ENCODE measurements at places on chromosomes 2 and 18.

- DNase-seq, result no peak
Observed at GRCh38 chr2:33531549-33532059, 55.2 kb downstream of the RASGRP3 start.

DNA sequence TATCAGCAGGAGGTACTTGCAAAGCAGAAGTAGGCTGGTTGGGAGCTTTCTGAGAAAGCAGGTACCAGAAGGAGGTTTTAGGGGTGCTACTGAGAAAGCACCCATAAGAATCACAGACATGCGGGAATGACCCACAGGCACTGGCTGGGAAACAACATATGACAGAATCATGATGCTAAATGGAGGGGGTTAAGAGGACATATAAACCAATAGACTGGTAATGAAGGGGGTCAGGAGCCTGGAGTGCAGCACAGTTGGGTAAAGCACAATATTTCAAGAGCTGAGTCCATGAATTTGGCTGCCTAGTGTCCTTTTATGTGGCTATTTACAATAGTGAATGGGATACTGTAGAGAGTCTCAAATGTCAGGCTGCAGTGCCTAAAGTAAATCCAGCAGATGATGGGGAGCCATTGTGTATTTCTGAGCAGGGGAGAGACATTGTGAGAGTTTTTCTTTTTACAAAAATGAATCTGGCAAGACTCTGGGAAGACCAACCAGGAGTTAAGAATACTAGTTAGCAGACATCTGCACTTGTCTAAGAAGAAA lies 27.6 kb upstream of the GMCL1 start:
- DNase-seq, result peak; percentile 49

DNA sequence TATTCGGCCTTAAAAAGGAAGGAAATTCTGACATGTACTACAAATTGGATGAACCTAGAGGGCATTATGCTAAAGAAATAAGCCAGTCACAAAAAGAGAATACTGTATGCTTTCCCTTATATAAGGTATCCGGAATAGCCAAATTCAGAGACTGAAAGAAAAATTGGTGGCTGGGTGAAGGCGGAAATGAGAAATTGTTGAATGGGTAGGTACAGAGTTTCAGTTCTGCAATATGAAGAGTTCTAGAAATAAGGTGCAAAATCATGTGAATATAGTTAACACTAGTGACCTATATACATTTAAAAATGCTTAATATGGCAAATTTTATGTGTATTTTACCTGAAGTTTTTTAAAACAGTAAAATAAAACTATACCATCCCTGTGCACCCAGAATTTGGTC lies 43.1 kb downstream of the RMP24 start:
- DNase-seq, result no peak

GRCh38 chr2:86788881-86789686 lies 1.6 kb downstream of the CD8A start:
- DNase-seq, result no peak

DNA sequence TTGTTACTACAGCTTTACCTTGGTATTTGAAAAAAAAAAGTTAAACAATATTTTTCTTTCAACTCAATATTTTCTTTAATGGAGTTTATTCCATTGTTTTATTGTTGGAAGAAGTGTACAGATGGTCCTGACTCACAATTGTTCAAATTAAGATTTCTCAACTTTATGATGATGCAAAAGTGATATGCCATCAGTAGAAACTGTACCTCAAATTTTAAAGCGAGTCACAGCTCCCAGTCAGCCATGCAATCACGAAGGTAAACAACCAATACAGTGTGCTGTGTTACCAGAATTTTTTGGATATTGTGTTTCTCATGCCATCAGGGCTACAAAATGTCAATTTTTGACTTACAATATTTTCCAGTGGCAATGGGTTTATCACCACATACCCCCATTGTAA lies 54.0 kb upstream of the COL5A2 start:
- no peak for DNase-seq

GRCh38 chr18:49335677-49336076 lies 124.8 kb downstream of the DYM start:
- no peak for DNase-seq

GRCh38 chr18:31278609-31279071 lies 39.3 kb upstream of the DSG1 start:
- no peak for DNase-seq

GRCh38 chr2:170073288-170073687 lies 104.7 kb upstream of the MYO3B start:
- DNase-seq, result no peak

- DNase-seq, result no peak
Observed at GRCh38 chr2:163656622-163657280, 79.1 kb downstream of the FIGN start.

DNA sequence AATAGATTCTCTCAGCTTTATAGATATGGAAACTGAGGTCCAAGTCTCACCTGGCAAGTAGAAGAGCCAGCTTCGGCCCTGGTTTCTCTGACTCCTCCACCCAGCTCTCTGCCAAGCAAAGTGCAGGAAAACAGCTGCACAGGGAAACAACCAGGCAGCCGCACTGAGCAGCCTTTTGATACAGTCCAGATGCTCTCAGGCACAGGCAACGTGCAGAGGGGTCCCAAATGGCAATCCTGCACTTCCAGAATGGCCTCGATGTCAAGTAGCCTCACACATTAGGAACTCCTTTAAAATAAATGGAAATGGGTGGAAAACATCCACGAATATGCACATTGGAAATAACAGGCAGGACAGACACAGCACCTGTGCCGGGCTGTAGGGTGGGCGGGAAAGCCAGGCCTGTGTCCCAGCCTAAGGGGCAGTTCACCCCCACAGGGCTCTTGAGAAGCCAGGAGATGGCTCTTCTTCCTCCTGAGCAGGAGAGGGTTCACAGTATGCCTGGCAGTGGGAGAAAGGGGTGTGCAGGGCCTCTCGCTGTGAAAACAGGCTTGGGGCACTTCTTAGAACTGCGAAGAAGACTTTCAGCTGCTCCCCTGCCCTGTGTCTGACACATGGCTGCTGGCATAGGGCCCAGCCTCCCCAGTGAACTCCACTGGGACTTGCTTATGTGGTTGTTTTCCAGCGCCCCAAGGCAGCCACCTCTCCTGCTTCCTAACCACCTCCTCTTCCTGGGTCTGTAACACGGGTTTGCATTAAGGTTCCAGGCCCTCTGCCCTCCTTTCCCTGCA lies 63.9 kb upstream of the TUBA3E start:
- DNase-seq, result no peak

DNA sequence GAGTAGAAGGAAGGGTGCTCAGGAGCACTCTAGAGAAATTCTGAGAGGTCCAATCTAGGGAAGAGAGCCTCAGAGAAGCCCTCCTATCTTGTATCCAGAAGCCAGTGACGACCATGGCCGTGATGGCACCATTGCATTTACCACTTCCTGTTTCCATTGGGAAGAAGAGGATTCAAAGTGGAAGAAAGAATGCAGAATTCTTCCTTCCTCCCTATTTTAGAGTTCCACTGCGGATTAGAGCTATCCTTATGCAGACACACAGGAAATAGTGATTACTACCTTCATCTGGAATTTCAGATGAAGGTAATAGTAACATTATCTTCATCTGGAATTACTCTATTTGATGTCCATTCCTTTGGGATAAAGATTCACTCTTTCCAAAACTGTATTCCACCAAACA lies 45.6 kb upstream of the PCBP1 start:
- DNase-seq, result no peak

DNA sequence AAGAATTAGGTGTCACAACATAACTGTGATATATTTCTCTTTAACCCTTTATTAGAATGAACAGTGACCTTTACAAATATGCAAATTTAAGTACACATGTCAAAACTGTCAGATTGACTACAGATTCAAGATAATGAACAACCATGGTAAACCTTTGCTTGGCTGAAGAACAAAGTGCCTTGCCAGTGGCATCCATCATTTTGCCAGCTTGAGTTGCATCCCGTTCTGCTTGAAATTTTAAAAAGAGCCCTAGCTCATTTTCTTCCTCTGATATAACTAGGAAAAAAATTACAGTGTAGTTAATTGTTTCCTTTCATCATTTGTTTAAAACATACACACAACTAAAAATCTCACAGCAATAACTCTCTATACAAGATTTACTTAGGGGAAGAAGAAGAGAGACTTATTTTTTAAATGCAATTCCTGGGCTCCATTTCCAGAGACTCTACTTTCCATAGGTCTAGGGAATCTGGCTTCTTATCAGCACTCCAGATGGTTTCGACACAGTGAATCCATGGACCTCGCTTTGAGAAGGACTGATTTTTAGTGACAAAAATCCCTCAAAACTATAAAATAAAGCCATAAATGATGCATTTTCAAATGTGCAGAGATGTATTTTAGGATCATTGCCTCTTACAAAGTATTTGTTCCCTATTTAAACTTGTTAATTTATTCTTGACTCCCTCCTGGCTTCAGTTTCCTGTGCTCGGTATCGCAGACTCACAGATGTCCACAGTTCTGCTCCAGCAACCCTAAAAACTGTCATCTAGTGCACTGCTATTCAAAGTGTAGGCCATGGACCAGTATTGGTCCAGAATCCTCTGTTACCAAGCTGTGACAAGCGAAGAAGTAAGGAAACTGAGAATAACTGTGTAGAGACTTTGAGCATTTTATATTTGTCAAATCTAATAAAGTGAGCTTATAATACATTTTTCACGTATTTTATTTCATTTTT lies 50.1 kb downstream of the ICA1L start:
- DNase-seq, result no peak

DNA sequence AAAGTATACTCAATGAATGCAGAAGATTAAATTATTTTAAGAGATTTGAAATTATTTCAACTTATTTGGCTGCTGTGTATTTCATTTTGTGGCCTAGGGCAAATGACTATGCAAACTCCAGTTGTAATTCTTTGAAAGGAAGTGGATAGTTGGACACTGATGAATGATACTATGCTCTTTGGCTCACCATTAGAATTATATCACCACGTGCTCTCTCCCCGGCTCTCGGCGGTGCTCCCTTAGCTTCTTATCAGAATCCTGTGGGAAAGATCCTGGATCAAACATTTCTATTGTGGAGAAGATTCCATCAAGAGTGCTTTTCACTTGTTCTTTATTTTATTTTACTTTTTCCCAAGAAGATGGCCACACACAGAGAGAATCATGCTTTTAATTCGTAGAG lies 55.2 kb downstream of the ADCYAP1 start:
- DNase-seq, result no peak

GRCh38 chr18:30556112-30556511 lies 486.4 kb downstream of the DSC3 start:
- DNase-seq, result no peak

GRCh38 chr2:174059178-174059883 lies 94.2 kb upstream of the SP3 start:
- DNase-seq, result no peak

- DNase-seq, result peak; percentile 69
Observed at GRCh38 chr2:128501700-128502099, 183.0 kb upstream of the HS6ST1 start.

DNA sequence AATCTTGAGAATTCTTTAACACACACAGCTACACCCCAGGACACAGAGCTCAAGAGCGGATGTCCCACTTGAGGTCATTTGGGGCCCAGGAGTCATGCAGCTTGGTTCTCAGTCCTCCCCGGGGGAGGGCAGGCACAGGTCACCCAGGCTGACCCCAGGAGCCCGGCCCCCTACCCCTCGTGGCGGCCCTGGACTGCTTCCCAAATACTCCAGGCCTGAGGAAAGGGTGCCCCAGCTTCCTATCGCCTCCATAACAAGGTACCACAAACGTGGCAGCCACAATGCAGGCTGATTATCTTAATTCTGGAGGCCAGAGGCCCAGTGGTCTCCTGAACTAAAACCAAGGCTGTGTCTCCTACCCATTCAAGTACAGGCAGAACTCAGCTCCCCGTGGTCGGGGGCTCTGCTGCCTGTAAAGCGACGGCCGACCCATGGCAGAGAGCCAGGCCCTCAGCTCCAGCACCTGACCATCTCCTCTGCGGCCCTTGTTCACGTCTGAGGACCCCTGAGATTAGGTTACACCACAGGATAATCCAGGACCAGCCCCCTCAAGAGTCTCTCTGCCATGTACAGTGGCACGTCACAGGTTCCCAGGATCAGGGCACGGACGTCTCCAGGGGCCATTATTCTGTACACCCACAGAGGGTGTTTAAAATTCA lies 10.5 kb downstream of the SLC66A2 start:
- no peak for DNase-seq

DNA sequence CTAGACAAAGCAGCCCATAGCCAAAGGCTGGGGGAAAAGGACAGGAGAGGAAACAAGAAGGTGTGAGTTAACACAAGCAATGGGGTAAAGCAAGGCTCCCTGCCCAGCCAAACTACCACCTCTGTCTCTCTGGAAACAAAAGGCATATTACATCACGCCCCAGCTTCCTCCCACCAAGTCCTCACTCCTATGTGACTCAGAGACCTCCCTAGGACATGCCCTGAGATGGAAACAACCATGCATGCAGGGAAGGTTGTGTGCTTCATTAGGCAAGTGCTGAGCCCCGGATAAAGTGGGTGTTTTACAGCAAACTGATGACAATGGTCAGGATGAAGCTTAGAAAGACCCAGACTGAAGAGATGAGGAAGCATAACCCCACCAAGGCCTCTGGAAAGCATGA lies 9.0 kb upstream of the ATRAID start:
- DNase-seq, result no peak

DNA sequence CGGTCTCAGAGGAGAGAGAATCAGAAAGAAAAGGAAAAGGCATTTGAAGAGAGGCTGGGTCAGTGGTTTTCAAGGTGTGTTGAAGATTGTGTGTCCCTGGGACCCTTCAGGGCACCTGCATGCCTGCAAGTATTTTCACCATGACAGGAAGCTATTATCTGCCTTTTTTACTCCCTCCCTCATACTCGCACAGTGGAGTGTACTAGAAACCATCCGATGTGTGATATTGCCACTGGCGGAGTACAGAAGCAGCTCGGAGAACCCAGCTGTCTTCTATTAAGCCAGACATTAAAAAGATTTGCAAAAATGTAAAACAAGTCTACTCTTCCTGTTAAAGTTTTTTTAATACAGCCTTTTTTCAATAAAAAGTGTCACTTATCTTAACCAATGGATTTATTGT lies 33.7 kb upstream of the RFX8 start:
- no peak for DNase-seq

- no peak for DNase-seq
Observed at GRCh38 chr2:229297247-229297646, 26.2 kb upstream of the PID1 start.

GRCh38 chr2:3180082-3180908 lies 197.3 kb downstream of the EIPR1 start:
- DNase-seq, result no peak

GRCh38 chr2:15222856-15223255 lies 338.3 kb downstream of the NBAS start:
- no peak for DNase-seq

GRCh38 chr2:47905386-47906156 lies 727 bp downstream of the FBXO11 start:
- no peak for DNase-seq

- DNase-seq, result no peak
Observed at GRCh38 chr2:161423421-161424393, 7.6 kb downstream of the TBR1 start.
